ENCODE measurements at places on chromosomes 3 and 15.

GRCh38 chr15:26166429-26166828, 303.3 kb upstream of the ATP10A start:
- DNase-seq: no peak

DNA sequence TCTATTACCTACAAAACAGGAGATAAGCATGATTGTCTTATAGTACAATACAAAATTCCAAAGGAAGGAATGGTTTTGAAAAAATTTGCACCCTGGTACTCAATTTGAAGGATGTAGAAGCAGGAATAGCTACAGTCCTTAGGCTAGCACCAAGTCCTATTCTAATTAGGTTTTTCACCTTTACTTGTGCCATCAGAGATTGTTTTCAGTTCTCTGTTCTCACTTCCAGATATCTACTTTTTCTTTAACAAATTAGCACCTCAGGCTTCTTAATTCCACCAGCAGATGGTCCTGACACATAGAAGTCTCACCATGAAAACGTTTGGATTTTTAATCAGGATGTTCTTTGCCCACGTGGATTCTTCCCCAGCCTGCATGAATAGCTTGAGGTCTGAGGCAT, 43.8 kb downstream of the IL5RA start:
- DNase-seq: no peak

DNA sequence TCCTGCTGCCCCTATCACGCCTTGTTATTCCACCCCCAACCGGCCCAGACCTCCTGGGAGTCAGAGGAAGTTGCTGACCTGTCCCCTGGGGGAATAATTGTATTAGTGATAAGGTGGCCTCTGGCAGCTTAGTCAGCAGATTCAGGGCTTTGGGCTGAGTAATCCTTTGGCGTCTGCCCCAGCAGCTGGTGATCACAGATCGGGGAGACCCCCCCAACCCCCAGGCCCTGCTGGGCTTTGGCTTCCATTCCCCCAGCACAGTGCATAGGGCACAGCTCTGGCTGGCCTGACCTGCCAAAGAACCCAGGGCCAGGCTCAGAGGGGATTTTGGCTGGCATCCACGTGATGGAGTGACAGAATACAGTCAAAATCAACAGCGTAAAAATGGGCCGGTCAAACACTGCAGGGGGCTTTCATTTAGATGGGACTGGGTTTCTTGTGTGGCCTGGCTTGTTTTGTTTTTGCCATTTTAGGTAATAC, 3.9 kb upstream of the NR2E3 start:
- no peak for DNase-seq

DNA sequence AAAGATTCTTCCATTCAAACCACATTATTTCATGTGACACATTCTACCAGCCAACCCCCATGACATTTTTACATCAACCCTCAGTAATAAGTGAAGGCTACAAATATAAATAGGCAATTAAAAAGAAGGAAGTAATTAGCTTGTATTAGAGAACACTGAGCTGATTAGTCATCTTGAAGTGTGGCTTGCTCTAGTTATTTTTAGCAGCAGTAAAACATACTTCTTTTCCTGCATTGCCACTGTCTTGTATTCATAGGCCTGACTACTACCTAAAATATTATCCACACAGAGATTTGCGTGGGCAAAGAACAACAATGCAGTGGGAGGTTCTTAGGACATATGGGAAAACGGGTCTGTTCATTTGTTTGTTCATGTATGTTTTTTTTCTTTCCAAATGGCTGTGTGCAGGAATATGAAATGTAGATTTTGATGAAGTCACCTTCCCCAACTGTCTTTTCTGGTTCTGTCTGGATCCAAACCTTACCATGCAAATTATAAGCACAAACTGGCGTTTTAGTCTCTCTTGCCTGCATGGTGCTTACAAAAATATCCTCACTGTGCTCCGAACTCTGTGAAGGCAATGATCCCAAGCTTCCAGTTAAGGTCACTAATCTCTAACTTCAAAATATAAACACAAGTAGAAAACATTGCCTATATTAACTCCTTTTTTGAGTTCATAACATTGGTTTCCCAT, 31.5 kb upstream of the TM4SF4 start:
- no peak for DNase-seq

DNA sequence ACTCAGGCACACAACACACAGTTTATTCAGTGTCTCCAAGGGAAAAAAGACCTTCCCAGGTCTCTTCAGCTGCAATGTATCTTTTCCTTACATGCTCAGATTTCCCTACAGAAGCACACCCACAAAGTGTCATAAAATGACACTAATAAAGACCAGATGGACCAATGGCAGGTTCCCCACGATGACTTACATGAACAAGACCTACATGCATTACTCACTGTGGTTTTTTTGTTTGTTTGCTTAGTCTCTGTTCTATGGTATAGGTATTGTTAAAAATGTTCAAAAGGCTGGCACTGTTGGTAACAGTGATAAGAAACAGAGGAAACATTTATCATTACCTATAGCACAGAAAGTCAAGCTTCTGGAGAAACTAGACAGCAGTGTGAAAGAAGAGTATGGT, 318.2 kb upstream of the TMCO5A start:
- no peak for DNase-seq

DNA sequence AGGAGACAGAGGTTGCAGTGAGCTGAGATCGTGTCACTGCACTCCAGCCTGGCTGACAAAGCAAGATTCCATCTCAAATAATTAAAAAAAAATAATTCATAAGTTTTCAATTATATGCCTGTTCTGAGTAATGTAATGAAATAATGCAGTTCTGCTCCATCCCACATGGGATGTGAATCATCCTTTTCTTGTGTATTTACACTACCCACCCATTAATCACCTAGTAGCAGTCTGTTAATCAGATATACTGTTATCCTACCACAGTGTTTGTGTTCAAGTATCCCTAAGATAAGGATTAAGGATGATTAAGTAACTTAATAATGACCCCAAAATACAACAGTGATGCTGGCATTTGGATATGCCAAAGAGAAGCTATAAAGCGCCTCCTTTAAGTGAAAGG, 38.8 kb downstream of the PIGB start:
- no peak for DNase-seq

DNA sequence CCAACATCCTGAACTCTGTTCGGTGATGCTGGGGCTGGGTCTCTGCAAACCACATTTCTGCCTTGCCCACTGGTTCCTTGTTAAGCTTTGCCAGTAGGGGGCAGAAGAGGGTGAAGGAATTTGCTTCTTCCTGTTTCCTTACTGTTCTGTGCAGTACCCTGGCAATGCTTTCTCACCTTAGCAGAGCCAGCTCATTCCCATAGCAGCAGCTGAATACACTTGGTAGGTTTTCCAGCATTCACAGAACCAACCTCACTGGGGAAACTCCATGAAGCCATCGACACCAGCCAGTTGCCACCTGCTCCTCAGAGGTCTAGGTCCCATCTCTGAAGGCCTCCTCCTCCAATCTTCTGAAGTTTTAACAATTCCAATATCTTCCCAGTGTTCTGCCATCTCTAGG, 308.4 kb downstream of the PDCD6IP start:
- DNase-seq: peak; percentile 33

- no peak for DNase-seq
Measured at GRCh38 chr3:72421786-72422185, 426.5 kb downstream of the SHQ1 start.

DNA sequence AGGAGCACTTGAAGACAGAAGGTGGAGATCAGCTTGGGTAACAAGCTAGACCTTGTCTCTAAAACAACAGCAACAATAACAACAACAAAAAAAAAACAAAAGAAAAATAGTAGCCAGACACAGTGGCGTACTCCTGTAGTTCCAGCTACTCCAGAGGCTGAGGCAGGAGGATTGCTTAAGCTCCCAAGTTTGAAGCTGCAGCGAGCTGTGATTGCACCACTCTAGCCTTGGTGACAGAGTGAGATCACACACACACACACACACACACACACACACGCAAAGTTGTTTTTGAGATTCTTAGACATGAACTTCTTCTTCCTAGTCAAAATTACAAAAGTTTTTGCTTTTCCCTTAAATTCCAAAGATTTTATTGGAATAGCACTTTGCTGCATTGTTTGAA, 93.0 kb upstream of the IGSF10 start:
- DNase-seq: no peak

GRCh38 chr3:24344784-24345439, 149.7 kb downstream of the THRB start:
- DNase-seq: no peak

GRCh38 chr15:34821831-34822230, 26.5 kb upstream of the ACTC1 start:
- DNase-seq: no peak

GRCh38 chr3:12995389-12996180, 77.6 kb downstream of the IQSEC1 start:
- no peak for DNase-seq

DNA sequence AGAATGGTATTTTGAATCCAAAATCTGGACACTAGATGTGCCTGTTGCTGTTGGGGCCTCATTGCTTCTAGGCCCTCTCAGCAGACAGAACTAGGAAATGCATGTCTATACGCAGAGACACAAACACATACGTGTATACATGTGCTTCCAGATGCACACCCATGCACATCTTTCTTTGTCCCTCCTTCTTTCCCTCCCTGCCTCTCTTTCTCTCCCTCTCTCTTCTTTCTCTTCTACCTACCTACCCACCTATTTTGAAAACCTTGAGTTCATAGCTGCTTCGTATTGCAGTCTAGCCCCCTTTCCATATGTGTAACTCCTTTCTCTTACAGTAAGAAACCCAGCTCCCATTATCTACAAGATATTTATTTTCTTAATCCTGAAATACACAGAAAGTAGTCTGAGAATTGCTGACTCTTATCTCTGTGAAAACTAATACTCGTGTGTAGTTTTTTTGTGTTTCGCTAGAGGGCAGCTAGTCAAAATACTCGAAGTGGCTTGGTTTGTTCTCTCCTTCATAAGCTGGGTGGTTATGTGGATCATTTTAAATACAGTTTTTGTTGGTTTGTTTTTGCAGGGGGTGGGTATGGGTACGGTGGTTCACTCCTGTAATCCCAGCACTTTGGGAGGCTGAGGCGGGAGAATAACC, 18.5 kb downstream of the RPL32 start:
- DNase-seq: no peak

- DNase-seq: no peak
Measured at GRCh38 chr15:90873488-90873997, 5.2 kb downstream of the FURIN start.

- DNase-seq: no peak
Measured at GRCh38 chr15:57734860-57735259, 28.3 kb downstream of the POLR2M start.

DNA sequence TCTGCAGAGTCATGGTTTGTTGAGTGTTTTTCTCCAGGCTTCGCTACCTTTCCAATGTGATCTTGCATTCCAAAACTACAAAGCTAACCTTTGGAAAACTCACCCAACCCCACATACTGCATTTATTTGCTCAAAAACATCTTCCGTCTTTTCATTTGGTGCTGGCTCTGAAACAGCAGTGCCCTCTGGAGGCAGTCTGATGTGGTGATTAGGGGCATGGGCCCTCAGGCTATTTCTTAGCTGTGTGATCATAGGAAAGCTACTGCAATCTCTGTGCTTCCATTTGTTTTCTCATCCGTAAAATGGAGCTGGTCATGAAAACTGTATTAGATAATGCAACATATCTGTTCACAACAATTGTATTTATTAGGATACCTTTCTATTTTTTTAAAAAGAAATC, 47.0 kb downstream of the MTHFS start:
- DNase-seq: no peak

DNA sequence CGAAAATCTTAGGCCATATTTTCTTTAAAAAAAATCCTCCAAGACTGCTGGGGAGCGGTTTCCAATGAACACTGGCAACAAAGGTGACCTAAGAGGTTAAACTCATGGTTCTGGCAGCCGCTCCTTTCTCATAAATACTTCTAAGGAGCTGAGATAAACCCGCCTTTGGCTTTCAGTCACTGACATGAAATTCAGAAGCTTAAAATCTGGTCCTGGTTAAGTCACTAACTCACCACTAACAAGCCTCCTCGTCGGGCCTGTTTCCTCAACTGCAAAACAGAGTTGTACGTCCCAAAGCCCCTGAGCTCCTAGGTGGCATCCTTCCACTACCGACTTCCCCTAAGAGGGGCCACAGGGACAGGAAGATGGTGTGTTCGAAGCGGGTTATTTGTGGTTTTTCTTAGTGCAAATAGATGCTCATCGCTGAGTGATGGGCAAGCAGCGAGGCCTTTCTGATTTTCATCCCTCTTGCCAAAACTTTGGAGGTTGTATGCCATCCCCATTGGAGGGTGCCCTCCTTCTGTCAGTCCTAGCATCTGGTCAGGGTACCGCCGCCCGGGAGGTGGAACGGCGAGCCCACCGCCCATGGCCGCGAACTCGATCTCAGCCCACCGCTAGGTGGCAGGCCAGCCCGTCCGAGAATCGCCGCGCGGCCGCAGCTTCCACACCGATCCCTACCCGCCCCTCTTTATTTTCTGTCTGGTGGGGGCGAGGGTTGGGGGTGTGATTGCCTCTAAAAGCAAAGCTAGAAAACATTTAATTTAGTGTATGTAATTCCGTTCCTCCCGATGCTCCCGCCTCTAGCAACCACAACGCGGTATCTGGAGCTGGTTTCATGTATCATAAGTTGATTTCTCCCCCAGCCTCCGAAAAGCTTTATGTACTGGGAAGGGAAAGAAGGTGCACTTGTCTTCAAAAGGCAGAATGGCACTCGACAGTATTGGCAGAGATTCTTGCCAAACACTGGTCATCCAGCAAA, 4.6 kb downstream of the BCL6 start:
- DNase-seq: no peak

GRCh38 chr3:99410789-99411311, 227.5 kb upstream of the COL8A1 start:
- no peak for DNase-seq

DNA sequence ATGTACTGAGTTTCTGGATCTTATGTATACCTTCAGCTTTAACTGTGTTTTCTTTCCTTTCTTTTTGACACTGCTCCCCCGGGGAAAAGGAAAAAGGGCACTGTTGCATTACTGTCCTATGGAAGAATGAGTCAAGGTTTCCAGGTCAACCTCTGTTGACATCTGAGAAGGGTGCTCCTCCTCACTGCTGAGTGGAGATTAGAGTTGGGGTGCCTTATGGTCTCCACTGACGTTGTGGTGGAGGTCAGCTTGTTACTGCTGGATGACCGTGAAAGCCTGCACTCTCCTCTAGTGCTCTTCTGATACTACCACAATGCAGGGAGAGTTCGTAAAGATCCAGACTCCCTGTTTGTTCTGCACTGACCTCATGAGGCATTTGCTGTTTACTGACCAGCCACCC, 252.1 kb upstream of the GRM7 start:
- DNase-seq: no peak

- DNase-seq: no peak
Measured at GRCh38 chr15:39235084-39235795, 345.6 kb upstream of the THBS1 start.

DNA sequence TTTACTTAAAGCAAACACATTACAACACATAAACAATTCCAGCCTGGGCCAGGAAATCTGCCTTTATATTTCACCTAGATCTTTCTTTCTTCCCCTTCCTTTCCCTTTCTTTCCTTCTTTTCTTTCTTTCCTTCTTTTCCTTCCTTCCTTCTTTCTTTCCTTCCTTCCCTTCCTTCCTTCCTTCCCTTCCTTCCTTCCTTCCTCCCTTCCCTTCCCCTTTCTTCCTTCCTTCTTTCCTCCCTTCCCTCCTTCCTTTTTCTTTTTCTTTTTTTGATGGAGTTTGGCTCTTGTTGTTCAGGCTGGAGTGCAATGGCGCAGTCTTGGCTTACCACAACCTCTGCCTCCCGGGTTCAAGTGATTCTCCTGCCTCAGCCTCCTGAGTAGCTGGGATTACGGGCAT, 24.1 kb upstream of the BNIP2 start:
- DNase-seq: no peak

- DNase-seq: no peak
Measured at GRCh38 chr3:160784853-160785252, 28.8 kb downstream of the PPM1L start.

GRCh38 chr3:25592510-25592968, 72.2 kb downstream of the TOP2B start:
- no peak for DNase-seq
